ENCODE measurements at places on chromosomes 5 and 9. TPM values are rescaled to one million over a fixed set of nuclear protein-coding genes. Genes with fewer than 3 reads are reported as not detected.

DNA sequence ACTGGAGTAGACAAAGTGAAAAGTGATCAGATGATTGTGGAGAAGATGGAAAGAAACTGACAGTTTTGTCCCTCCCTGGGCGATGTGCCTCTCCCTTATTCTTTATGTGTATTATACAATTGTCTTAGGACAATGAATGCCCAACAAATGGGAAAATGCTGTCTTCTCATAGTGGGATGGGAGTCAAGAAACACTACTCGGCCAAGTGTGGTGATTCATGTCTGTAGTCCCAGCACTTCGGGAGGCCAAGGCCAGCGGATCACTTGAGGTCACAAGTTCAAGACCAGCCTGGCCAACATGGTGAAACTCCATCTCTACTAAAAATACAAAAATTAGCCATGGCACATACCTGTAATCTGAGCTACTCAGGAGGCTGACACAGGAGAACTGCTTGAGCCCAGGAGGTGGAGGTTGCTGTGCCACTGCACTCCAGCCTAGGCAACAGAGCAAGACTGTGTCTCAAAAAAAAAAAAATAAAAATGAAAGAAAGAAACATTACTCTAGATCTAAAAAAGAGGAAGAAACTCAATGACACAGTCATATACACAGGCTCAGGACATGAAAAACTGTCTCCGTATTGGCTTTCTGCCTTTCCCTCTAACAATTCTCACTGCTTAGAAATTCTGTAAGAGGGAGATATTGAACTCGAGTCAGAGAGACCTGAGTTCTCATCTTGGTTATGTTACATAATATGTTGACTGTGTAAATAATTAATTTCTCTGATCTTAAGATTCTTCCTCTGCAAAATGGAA lies 67.9 kb upstream of the TARS1 start:
- DNase-seq, result no peak

DNA sequence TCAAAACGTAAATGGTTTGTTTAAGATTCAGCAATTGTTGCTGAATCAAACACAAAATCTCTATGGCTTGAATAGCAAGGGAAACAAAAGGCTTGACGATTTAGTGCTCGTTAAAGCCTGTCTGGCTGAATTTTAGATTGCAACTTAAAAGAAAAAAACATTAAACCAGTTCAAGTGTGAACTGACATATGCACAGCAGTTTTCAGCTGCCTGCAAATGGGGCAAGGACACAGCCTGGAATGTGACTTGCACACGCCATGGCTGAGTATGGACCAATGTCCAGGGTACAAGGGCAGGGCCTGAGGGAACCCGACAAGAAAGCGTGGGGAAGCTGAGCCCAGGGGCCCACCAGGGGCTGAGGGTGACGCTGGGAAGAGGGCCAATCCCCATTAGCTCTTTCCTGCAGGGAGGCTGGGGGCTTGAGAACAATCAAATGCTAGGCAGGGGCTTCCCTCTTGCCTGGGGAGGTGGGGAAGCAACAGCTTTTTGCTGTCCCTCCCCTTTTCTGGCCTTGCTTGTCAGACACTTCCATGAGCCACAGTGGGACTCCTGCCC lies 89.6 kb upstream of the LRRTM2 start:
- DNase-seq, result no peak

- no peak for DNase-seq
Measured at GRCh38 chr5:6188344-6188743, 190.0 kb downstream of the MED10 start.

- no peak for DNase-seq
Measured at GRCh38 chr9:26061948-26062575, 383.8 kb upstream of the TUSC1 start.

- DNase-seq, result no peak
Measured at GRCh38 chr5:138282920-138283742, 8.7 kb upstream of the GFRA3 start.

- DNase-seq, result no peak
Measured at GRCh38 chr5:68875351-68875750, 218.5 kb upstream of the SLC30A5 start.

GRCh38 chr9:4849369-4849768 lies 56.6 kb downstream of the RCL1 start:
- no peak for DNase-seq

- DNase-seq, result no peak
Measured at GRCh38 chr9:4421847-4422246, 68.4 kb upstream of the SLC1A1 start.

GRCh38 chr5:40166802-40167201 lies 512.9 kb upstream of the PTGER4 start:
- no peak for DNase-seq

DAB2 gene
- total RNA-seq, result 73.6 TPM

DNA sequence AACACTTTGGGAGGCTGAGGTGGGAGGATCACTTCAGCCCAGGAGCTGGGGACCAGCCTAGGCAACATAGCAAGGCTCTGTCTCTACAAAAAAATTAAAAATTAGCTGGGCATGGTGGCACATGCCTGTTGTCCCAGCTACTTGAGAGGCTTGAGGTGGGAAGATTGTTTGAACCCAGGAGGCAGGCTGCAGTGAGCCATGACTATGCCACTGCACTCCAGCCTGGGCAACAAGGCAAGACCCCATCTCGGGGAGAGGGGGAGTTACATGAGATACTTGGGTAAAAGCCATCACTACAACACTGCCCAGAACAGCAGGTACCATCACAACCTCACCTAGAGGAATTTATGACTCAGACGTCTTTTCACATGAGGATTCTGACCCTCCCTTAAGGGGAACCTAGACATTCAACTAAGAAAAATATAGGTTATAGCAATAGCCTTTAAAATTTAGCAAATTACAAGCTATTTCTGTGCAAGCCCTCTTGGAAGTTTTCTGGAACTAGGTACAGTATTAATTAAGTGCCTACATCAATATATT lies 143.5 kb downstream of the NFIB start:
- no peak for DNase-seq

GRCh38 chr5:181058321-181058720 lies 18.3 kb downstream of the BTNL9 start:
- no peak for DNase-seq

GRCh38 chr5:142888469-142889085 lies 118.4 kb downstream of the ARHGAP26 start:
- no peak for DNase-seq

DNA sequence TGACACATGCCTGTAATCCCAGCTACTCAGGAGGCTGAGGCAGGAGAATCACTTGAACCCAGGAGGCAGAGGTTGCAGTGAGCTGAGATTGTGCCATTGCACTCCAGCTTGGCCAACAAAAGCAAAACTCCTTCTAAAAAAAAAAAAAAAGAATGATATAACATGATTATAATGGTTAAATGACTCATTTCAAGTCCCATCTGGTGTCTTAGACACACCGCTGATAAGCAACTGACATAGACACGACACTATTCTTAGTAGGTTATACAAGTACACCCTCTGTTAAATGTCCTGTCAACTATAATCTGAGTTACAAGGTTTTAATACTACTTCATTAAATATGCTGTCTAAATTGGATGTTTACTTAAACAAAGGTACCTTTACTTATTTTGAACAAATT lies 405.3 kb upstream of the CLINT1 start:
- DNase-seq, result no peak

GRCh38 chr5:155912291-155912690 lies 414.7 kb upstream of the SGCD start:
- DNase-seq, result no peak

DNA sequence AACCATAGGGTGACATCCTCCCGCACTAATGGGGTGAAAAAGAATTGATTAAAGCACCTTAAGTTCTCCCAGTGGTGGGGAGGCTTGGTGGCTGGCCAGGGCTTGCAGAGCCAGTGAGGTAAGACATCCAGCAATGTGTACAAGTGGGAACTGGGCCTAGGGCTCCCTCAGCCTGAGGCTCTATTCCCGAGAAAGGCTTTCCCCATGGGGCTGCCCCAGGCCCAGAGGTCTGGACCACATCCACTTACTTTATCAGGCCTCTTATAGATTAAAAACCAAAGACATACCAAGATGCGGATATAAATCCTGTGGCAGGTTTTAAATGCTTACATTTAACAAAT lies 35.3 kb downstream of the C5orf15 start:
- DNase-seq, result no peak

DNA sequence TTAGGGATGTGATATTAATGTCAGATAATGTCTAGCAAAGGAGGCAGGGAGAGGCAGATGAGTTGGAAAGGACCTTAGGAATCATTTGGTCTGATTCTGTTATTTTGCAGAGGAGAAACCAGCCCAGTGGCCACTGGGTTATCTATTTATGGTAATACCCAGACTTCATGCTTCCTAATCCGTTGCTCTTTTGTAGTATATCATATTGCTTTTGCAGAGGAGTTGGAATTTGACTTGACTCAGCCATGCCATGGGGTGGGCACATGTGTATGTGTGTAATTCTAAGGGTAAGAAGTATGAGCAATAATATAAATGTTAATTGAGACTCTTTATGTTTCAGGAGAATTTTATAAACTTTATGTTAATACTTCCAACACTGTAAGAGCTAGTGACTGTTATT lies 7.3 kb downstream of the GPR21 start:
- DNase-seq, result no peak

SCGB3A2 gene
- not detected for total RNA-seq

NMUR2 gene
- not detected for total RNA-seq

DNA sequence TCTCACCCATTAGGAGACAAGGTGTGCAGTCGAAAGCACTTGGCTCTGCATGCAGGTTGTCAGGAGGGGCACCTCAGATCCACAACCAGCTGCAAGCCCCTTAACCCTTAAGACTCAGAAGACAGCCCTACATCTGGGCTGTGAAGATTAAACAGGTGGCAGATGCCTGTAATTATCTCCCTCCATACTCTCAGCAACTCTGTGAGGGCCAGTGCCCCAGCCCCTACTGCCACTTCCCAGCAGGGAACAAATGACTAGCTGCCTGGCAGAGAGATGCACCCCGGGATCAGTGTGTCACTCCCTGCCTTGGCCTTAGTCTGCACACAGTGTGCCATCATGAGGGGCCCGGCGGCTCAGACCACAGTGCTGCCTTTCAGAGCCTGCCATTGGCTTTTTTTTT lies 42.0 kb downstream of the CRB2 start:
- no peak for DNase-seq

TMEFF1 gene
- not detected for total RNA-seq

DNA sequence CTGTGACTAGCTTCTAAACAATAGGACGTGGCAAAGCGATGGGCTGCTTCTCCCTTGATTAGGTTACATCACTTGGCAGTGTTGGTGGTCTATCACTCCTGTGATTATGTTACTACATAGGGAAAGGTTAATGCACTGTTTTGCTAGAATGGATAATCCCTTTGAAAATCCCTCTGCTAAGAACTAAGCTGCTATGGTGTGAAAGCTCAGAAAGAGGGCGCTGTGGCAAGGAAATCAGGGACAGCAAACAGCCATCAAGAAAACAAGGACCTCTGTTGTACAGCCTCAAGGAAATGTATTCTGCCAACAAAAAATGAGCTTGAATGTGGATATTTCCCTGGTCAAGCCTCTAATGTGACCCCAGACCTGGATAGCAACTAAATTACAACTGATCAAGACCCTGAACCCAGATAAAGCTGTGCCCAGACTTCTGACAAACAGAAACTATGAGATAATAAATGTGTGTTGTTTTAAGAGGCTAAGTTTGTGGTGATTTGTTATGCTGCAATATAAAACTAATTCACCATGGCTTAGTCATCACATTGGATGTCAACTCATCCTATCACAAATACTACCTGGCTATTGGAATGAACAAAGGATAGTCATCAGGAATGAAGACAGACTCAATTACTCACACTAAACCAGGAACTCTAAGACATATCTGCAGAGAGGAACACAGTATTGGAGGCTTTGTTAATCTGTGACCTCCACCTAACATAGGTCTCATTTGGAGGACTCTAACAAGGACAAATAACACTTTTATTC lies 1215.9 kb downstream of the EFNA5 start:
- no peak for DNase-seq

GRCh38 chr5:67333171-67333570 lies 136.6 kb upstream of the CD180 start:
- DNase-seq, result no peak

GRCh38 chr5:141845371-141845851 lies 32.8 kb downstream of the PCDH1 start:
- no peak for DNase-seq

DNA sequence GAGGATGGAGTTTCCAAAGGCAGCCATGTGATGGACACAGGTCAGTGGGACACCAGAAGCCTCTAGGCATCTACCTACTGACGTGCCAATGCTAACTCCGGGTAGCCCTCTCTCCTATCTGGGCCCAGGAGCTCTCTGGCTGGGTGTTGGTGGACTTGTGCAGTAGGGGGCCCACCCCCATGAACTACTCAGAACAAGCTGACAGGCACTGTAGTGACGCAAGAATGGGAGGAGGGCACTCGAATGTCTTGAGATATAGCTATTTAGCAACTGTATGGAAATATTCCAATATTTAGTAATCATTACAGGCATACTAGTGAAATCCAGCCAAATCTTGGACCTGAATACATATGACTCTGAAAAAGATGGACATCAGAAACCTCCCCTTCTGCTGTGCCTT lies 5.7 kb upstream of the DOCK2 start:
- DNase-seq, result no peak

DNA sequence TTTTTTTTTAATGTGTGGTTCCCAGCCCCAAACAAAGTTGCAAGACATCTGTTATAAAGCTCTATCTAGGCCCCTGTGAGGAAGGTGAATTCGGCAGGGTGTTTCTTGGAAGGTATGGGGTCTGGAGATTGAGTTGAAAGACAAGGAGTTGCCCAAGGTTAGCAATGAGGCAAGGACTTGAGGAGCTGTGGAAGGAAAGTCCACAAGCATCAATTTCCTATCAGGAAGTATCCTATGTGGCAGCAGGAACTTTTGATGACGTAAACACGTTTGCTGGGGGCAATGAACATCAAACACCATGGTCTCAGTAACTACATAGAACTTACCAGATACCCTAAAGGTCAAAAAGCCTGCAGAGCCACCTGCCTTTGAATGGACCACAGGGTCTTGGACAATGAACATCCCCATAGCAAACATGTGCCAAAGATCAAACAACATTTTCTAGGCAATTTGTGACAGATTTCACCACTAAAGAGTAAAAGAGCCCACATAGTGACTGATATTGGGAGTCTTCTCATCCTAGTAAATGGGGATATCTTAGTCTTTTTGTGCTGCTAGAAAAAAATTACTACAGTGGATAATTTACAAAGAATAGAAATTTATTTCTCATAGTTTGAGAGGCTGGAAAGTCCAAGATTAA lies 145.1 kb downstream of the GCNT1 start:
- no peak for DNase-seq

CDKN2A gene
- total RNA-seq, result 3.0 TPM

PCDHB12 gene
- 11.8 TPM for total RNA-seq

GRCh38 chr9:97706246-97706645 lies 9.1 kb upstream of the XPA start:
- DNase-seq, result no peak

DNA sequence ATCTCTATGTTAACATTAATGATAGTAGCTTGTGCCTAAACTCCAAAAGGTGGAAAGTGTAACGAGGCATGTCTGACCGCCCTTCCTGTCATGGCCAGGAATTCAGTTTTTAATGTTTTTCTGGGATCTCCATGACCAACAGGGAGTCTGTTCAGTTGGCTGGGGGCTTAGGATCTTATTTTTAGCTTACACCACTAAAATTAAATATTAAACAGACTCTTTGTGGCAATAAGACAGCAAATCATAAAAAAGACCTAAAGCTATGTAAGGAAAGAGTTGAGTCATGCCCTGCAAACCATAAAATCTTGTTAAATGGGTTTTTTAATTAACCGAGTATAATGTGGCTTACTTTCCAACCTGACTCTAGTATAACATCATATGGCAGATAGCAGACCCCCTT lies 247.8 kb downstream of the DIRAS2 start:
- no peak for DNase-seq
